ENCODE measurements at places on chromosomes 5 and 9. TPM values are rescaled to one million over a fixed set of nuclear protein-coding genes. Genes with fewer than 3 reads are reported as not detected.

DNA sequence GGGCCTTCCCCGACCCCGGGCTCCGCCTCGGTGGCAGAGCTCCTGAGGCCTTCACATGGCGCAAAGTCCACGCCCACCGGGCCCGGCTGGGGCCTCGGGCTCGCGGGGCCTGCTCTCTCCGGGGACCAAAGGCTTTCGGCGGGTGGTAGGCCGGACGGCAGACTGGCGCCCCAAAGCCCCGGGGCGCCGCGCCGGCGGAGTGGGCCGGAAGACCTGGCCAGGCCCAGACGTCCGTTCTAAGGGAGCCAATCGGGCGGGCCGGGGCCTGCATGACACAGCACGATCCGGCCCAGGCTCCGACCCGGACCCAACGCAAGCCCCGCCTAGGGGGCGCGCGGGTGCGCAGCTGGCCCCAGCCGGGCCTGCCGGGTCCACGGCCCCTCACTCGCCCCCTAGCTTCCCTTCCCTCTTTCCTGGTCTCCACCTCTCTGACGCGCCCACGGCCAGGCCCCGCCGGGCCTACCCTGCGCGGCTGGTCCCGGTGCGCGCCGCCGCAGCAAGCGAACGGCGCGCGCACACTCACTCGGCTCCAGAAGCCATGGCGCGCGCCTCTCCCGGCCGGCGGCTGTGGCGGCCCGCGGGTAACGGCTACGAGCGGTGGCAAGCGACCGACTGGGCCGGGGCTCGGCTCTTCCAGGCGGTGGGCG is 488 bp downstream of the VCP start:
- peak; percentile 80 for DNase-seq

DNA sequence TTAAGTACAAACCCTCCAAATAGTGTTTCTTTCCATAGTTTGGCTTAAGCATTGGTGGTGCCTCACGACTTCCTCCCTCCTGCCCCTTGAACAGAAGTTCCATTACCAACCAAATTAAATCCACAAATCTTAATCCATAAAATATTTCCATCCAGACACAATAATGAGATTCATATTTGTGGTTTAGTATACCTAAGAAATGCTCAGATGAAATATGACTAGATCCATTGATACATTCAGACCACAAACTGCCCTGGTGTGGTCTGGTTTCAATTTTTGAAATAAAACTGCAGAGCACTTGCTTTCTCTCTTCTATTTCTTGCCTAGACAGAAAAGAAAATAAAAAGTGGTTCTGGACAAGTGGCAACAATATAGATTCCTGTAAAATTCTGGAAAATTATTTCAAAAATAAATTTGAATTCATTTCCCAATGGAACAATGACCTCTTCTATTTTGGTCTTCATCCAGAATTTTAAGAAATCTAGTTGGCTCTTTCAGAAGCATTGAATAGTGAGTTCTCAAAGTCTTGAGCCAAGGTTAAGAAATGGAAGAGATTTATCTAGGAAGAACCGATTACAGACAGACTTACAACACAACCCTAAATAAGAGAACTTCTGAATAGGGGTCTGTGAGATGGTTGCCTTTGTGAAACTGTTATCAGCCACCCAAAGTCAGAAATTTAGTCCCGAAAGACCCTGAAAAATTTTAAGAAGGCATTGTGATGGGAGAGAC is 14.0 kb downstream of the TNC start:
- no peak for DNase-seq

GRCh38 chr9:124286292-124286931 is 28.7 kb downstream of the NEK6 start:
- DNase-seq = peak; percentile 86

The FBP2 gene
- not detected for total RNA-seq

GRCh38 chr5:113103330-113103729 is 126.7 kb downstream of the DCP2 start:
- DNase-seq = no peak

- no peak for DNase-seq
Measured at GRCh38 chr5:159184858-159185381, 24.4 kb downstream of the RNF145 start.

DNA sequence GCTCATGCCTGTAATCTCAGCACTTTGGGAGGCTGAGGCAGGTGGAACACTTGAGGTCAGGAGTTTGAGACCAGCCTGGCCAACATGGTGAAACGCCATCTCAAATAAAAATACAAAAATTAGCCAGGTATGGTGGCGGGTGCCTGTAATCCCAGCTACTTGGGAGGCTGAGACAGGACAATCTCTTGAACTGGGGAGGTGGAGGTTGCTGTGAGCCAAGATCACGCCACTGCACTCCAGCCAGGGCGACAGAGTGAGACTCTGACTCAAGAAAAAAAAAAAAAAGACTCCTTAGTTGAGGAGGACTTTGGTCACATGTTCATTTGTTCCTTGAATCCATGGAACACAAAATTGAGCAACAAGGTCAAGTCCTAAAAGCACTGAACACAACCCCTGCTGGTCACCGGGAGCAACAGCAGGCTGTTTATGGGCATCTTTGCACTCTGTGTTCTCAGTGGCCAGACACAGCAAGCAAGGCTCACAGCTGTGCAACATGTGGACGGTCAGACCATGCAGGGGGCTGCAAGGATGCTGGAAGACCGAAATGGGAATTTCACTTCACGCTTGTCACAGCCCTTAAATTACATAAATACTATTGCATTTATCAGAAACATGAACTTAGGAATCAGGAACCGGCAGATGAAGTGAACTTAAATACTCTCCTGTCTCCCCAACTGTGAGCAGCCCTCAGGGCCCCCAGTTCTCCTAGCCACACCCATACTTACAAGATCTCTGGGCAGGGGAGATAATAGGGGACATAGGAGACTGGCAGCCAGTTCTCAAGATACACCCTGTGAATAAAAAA is 2.8 kb downstream of the GBGT1 start:
- DNase-seq = peak; percentile 77

GRCh38 chr5:129852747-129853352 is 51.4 kb upstream of the CHSY3 start:
- DNase-seq = peak; percentile 76

DNA sequence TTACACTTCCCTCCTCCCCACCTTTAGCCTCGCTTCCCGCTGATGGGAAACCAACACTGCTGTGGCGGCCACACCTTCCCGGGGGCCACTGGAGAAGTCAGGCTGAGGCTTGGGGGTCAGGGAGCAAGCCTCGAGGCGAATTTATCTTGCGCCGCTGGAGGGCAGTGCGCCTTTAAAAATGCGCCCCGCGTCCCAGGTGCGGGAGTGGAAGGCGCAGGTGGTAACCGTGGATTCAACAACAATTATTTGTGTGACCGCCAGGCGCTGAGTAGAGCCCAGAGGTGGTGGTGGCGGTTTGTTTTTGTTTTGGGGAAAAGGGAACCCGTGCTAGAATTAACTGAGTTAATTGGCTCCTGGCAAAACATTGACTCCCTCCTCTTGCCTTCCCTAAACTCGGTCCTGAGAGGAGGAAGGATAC is 1.1 kb downstream of the CFAP77 start:
- DNase-seq = peak; percentile 53
